ENCODE measurements at places on chromosomes 3 and 15.

DNA sequence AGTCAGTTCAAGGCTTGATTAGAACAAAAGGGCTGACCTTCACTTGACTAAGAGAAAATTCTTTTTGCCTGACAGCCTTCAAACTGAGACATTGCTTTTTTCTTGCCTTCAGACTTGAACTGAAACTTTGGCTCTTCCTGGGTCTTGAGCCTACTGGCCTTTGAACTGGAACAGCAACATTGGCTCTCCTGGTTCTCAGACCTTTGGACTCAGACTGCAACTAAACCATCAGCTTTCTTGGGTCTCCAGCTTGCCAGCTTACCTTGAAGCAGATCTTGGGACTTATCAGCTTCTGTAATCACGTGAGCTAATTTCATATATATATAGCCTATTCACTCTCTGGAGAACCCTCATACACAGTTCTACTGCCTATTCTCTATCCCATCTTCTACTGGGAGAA lies 19.5 kb upstream of the WDR49 start:
- no peak for DNase-seq

GRCh38 chr3:124213641-124214040 lies 221.7 kb upstream of the ROPN1 start:
- no peak for DNase-seq

DNA sequence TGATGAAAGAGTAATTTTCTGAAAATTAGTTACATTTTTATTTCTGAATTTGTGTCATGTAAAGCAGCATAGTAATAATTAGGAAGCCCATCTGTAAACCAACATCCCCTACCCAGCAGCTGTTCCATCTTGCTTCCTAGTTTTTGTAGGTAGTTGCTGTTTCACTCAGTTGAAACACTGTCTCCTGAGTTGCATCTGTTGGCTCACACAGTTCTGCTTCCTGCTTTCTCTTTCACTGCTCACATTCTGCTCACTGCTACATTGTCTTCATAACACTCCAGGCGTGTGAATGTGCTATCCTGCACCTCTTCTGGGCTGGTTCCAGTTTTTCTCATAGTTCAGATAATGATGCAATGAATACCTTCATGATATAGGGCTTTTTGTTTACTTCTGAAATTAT lies 123.4 kb downstream of the EPHB1 start:
- no peak for DNase-seq

DNA sequence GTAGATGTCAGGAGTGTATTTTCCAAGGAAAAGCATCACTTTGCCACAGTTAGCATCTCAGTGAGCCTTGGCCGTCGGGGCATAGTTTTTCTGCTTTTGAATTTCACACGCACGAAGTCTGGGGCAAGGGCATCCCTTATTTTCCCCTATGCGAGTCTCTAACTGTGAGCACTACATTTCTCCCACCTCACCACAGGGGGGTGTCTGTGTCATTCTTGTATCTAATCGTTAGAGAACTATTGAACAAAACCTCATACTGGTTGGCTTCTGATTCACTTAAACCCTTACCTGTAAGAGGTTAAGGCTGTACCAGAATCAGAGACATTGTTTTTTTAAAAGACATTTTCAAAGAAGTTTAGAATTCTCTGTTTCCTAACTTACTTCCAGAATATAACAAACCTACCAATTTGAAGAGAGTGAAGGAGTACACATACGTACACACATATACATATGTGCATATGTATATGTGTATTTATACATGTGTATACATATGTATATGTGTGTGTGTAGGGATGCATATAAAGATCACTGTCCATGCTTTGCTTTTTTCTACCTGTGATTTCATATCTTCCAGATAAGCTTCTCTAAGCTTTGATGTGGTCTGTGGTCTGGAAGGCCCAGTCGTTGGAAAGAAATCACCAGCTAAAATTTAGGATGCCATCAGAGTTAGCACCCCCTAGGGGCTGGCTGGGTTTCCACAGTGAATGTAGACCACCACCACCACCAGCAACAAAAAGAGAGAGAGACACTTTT lies 49.4 kb downstream of the MYZAP start:
- peak; percentile 34 for DNase-seq

DNA sequence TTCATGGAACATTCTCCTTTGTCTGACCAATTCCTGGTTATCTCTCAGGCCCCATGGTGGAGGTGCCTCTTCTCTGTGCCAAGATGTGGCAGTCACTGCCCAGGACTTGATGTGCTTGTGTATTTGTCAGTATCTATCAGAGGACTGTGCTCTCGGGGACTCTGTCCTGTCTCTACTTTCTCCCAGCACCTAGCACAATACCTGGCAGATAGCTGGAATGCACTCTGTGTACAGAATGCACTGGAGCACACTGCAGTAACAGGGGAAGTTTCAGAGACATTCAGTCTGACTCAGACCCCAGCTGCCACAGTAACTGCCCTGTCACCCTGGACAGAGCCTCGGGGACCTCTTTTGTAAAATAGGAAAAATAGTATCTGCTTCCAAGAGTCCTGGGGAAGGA lies 34.6 kb upstream of the SV2B start:
- DNase-seq: no peak
